Lung (tissue), 17 donors: ENCODE measurements at places on chromosomes 13 and 19. TPM values are rescaled to one million over a fixed set of nuclear protein-coding genes. Genes with fewer than 3 reads are reported as not detected.
A peak's percentile ranks its signal among the peaks of the same experiment; 100 is the strongest.

The FCAR gene
- 12.6 TPM for total RNA-seq

The PLPPR3 gene
- total RNA-seq = 8.1 TPM

GRCh38 chr13:57409121-57409520 is 222.4 kb upstream of the PCDH17 start:
- no peaks in the 10 kb centered on the region for H3K36me3 ChIP-seq
- no peak overlapping the region for H3K27ac ChIP-seq
- H3K27me3 ChIP-seq = no peaks in the 10 kb centered on the region
- H3K4me1 ChIP-seq = no peaks in the 10 kb centered on the region
- no peak overlapping the region for H3K4me3 ChIP-seq

DNA sequence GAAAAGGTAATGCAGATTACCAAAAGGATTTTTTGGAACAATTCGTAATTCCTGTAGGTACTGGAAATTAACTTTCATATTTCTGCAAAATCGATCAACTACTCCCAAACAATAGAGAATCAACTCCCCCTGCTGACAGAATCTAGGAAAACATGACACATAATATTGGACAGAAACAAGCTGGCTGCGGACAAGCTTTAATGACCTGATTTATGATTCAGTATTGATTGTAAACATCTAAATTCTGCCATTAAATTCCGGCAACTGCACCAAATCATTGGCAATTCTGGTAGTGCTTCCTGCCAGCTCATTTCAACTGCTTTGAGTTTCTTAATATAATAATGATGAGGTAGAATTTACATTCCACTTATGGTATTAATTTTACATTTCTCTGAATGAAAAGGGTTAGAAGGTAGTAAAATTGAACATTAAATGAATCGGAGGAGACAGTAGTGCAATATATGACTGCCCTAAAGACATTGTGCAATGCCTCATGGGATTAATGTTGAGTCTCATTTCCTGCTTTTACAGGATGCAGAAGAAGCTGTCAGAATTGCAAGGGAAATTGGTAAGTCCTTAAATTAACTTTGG is 146.5 kb downstream of the PCCA start:
- peak; percentile 71 for DNase-seq
- no peak overlapping the region for H3K4me3 ChIP-seq
- no peaks in the 10 kb centered on the region for H3K27me3 ChIP-seq
- H3K4me1 ChIP-seq = peaks cover 13% of the 10 kb centered on the region
- no peak overlapping the region for H3K27ac ChIP-seq
- peaks cover 2% of the 10 kb centered on the region for H3K36me3 ChIP-seq

DNA sequence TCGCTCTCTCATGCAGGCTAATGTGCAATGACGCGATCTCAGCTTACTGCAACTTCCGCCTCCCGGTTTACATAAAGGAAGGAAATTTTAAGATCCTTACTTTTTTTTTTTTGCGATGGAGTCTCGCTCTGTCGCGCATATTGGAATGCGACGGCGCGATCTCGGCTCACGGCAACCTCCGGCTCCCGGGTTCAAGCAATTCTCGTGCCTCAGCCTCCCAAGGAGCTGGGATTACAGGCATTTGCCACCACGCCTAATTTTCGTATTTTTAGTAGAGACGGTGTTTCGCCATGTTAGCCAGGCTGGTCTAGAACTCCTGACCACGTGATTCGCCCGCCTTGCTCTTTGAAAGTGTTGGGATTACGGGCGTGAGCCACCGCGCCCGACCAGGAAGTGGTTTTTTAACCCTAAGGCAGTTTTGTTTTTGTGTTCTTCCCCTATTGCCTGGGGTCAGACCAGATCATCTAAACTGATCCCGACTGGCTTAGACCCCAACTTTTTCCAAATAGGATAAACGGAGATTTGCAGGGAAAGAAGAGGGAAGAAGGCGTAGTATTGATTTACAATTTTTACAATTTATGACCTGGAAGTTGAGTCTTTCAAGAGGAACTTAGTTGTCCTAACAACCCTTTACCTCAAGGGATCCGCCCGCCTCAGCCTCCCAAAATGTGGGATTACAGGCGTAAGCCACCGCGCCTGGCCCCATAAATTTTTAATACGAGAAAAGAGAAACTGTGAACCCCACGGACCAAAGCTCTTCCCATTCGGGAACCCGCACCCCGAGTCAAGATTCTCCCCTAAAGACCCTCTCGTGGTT is 142.0 kb downstream of the ZNF737 start:
- H3K27ac ChIP-seq = peak overlapping the region; percentile 89
- peak overlapping the region; percentile 54 for H3K4me3 ChIP-seq
- no peaks in the 10 kb centered on the region for H3K4me1 ChIP-seq
- H3K36me3 ChIP-seq = no peaks in the 10 kb centered on the region
- peak; percentile 67 for DNase-seq

GRCh38 chr13:46170687-46171086 is 11.3 kb downstream of the LCP1 start:
- H3K4me1 ChIP-seq = peaks cover 3% of the 10 kb centered on the region
- no peak overlapping the region for H3K27ac ChIP-seq
- DNase-seq = peak; percentile 53
- no peaks in the 10 kb centered on the region for H3K36me3 ChIP-seq
- H3K27me3 ChIP-seq = no peaks in the 10 kb centered on the region

DNA sequence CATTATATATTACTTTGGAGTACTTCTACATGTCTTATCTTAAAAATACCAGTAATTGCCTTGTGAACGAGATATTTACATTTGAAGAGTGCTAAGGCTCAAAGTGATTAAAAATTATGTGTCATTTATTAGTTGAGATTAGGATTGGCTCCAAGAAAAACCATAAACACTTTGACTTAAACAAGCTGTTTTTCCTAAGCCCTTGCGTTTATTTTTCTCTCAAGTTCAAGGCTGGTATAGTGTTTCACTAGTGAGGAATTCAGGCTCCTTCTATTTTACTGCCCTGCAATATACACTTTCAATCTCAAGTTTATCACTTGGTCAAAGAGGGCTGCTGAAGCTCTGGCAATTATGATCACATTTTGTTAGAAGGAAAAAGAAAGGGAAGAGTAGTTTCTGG is 49.9 kb downstream of the UFM1 start:
- no peaks in the 10 kb centered on the region for H3K36me3 ChIP-seq
- H3K4me3 ChIP-seq = no peak overlapping the region
- H3K27me3 ChIP-seq = peaks cover 2% of the 10 kb centered on the region
- no peak overlapping the region for H3K27ac ChIP-seq
- peak; percentile 91 for DNase-seq

GRCh38 chr13:42271337-42272114 is 426 bp upstream of the AKAP11 start:
- peaks cover 10% of the 10 kb centered on the region for H3K4me1 ChIP-seq
- peak; percentile 99 for DNase-seq
- peak overlapping the region; percentile 56 for H3K4me3 ChIP-seq
- no peaks in the 10 kb centered on the region for H3K27me3 ChIP-seq
- peak overlapping the region; percentile 71 for H3K27ac ChIP-seq
- H3K36me3 ChIP-seq = no peaks in the 10 kb centered on the region

DNA sequence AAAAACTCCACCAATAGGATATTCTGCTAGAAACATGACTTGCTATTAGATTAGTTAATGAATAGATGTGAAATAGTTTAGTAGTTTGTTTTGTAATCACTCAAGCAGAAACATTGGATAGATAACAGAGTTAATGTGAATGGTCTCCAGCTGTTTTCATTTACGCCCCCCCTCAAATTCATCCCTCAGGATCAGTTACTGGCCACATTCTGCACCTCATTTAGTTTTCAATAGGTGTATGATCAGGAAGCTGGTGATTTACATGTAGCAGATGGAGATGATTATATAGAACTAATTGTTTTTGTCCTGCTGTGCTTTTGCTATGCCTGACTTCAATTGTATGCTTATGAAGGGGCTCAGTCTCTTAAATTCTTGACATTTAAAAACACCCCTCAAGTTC is 759.0 kb downstream of the SLITRK6 start:
- DNase-seq = no peak
- no peaks in the 10 kb centered on the region for H3K36me3 ChIP-seq
- no peaks in the 10 kb centered on the region for H3K4me1 ChIP-seq
- no peak overlapping the region for H3K4me3 ChIP-seq
- no peak overlapping the region for H3K27ac ChIP-seq
